Endothelial cell (in vitro differentiated cells): ENCODE measurements at places on chromosomes 16 and 17. TPM values are rescaled to one million over a fixed set of nuclear protein-coding genes. Genes with fewer than 3 reads are reported as not detected.
A peak's percentile ranks its signal among the peaks of the same experiment; 100 is the strongest.

GRCh38 chr16:1535391-1536291 is 2.2 kb downstream of the TMEM204 start:
- no peak for DNase-seq

GRCh38 chr16:4962716-4963115 is 4.6 kb downstream of the SEC14L5 start:
- DNase-seq: no peak

- no peak for DNase-seq
These were observed 81.1 kb upstream of the DNAH17 start for GRCh38 chr17:78658281-78658785.

GRCh38 chr17:54891176-54891821 is 9.4 kb upstream of the TOM1L1 start:
- peak; percentile 23 for DNase-seq

- DNase-seq: no peak
These were observed 13.9 kb downstream of the CD300A start for GRCh38 chr17:74480290-74480689.

CD300C gene
- not detected for total RNA-seq

- DNase-seq: no peak
These were observed 5.3 kb downstream of the MNT start for GRCh38 chr17:2395258-2396181.

GRCh38 chr16:75924397-75924796 is 198.1 kb upstream of the CPHXL start:
- no peak for DNase-seq

GRCh38 chr16:17131351-17131750 is 339.4 kb downstream of the XYLT1 start:
- DNase-seq: no peak

- no peak for DNase-seq
These were observed 583 bp upstream of the ZNF747 start for GRCh38 chr16:30535106-30535776.

CA5A gene
- total RNA-seq: not detected

PRAC2 gene
- not detected for total RNA-seq

- no peak for DNase-seq
These were observed 12.3 kb upstream of the RAI1 start for GRCh38 chr17:17668775-17669579.

DNA sequence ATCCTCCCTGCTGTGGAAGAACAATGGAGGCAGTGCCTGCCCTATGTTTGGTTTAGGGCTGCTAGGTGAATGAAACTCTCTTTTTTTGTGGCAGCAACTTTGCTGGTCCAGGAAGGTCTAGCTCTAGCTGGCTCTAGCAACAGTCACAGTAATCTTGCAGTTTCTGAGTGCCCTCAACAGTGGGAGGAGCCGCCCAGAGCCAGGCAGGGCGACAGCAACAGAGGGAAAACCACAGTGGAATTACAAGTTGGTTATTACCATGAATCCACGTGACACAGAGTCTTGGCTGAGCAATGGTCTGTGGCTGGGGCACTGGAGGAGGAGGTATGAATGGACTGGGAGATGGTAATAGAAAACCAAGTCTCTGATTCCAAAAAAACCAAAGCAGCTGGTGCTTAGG is 10.3 kb downstream of the HSPB9 start:
- DNase-seq: no peak

DNA sequence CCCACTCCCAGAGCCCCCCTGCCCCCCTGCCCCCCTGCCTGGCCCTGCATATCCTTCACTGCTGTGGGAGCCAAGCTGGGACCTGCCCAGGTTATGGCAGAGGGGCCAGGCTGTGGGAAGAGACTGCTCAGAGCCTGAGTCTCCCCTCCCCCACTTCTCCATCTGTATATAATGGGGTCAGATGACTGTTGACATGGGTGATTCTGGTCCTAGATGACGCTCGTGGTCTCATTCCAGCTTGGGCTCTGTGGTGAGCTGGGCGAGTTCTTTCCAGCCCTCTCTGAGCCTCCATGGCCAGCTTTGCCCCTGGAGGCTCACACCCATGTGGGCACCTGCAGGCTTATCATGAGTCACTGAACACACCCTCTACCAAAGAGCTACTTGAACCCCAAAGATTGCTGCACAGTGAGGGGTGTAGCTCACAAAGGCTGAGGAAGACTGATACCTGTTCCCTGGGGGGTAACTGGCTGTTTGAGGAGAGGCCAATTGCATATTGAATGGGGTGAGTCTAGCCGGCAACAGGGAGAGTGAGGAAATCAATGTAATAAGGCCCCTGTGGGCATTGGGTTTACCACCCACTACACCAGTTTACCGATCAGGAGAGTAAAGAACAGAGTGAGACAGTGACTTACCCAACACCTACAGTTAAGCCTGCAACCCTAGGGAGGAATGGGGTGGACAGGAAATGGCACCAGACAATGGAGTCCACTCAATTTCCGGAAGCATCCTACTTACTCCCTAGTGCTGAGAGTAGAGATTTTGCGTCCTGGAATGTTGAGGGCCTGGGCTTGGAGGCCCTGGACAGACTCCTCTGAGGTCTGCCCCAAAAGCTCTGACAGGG is 4.2 kb upstream of the SREBF1 start:
- DNase-seq: peak; percentile 25

UBTF gene
- total RNA-seq: 63.8 TPM

DNA sequence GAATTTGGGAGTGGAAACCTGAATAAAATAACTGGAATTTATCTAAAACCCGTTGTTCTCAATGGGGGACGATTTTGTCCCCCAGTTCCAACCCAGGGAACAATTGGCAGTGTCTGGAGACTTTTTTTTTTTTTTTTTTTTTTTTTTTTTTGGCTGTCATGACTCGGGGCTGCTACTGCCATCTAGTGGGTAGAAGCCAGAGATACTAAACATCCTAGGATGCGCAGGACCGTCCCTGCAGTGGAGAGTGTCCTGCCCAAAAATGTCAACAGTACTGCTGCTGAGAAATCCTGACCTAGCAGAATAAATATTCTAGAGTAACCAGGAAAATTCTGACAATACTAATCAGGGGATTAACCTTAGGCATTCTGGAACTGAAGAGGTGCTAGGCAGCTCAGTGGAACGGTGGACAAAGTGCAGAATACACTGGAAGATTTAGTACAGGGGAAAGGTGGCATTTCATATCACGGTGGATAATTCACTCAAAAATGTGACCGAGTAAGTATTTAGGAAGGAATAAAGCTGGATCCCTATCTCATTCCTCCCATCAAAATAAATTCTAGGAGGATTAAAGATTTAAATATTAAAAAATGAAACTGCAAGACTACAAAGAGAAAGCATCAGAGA is 107.6 kb downstream of the SPECC1 start:
- peak; percentile 64 for DNase-seq

GRCh38 chr17:32610943-32611342 is 124.2 kb downstream of the CDK5R1 start:
- no peak for DNase-seq

DNA sequence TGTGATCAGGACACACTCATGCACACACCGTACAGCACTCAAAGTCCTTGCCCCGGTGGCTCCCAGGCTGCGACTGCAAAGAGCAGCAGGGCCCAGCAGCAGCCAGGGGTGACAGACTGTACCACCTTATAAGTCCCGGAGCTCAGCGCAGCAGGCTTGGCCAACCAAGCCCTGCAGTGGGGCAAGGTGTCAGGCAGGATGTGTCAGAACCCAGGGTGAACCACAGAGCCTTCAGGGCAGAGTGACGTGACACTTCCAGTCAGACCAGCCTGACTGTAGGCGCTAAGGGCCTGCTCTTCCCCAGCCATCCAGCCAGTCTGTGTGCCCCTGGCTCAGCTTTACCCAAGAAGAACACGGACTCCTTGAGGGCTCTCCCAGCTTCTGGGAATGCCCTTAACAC is 204.1 kb downstream of the COPRS start:
- DNase-seq: no peak

- DNase-seq: no peak
These were observed 8.0 kb downstream of the TBC1D24 start for GRCh38 chr16:2482708-2483534.

- DNase-seq: no peak
These were observed 150.7 kb upstream of the CACNG5 start for GRCh38 chr17:66684261-66684660.
